ENCODE measurements at places on chromosomes 12 and 14.

DNA sequence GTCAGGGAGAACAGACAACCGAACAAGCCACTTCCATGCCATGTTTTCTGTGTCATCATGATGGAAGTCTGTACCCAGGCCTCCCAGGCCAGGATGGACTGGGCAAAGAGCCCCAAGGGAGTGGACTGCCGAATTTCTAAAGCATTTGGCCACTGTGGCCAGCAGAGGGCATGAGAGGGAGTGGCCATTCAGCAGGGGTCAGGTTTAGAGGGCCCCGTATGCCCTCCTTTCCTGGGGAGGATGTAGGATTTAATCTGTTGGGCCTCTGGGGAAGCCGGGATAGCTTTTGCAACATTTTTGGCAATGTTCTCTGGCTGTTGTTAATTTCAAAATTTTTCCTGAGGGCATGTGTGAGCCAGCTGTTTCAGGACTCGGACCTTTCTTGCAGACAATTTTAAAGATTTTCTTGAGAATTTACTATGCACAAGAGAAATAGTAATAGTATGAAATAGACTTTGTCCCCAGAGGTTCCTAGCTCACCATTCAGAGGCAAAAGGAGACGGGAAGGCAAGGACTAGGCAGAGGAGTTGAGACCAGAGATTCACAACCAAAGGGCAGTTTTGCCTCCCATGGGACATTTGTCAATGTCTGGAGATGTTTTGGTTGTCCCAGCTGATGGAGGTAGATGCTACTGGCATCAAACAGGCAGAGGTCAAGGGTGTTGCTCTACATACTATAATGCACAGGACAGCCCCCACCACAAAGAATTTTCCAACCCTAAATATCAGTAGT lies 18.0 kb downstream of the ACACB start:
- DNase-seq: no peak

- no peak for DNase-seq
Measured at GRCh38 chr14:51507511-51507905, 144.2 kb upstream of the FRMD6 start.

GRCh38 chr12:47710278-47710677 lies 4.4 kb upstream of the RPAP3 start:
- no peak for DNase-seq

GRCh38 chr14:76643887-76644286 lies 117.4 kb upstream of the VASH1 start:
- DNase-seq: no peak

DNA sequence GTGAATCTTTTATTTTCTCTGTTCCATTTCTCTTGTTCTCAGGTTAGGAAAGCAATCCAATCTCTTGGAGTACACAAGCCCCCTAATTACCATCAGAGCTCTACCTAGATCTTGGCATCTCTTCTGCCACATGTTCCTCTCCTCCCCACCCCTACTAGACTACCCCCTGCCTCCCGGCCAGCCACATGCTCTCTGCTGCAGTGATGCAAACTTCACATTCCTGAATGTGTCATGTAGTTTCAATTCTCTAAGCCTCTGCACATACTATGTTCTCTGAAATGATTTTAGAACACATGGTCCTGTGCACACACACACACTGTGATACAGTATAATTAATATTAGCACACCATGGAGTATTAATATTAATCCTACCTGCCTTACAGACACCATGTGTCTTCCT lies 104.6 kb downstream of the EFCAB11 start:
- no peak for DNase-seq

- DNase-seq: no peak
Measured at GRCh38 chr12:109256011-109256410, 53.1 kb downstream of the FOXN4 start.

DNA sequence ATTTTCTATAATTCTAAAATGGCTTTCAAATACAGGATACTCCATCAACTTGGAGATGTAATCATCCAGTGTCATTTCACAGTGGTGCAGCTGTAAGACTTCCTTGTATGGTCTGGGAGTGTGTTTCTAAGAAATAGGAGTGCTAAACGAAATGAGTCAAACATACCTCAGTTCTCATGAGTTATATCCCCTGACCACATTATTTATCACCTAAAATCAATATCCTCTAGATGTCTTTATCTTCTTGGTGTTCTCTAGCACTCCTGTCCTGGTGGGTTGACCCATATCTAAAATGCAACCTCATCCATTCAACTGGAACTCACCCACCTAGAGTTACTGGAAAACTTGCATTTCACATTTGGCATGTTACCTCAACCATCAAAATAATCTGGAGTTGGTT lies 33.2 kb downstream of the TMEM30B start:
- DNase-seq: no peak

DNA sequence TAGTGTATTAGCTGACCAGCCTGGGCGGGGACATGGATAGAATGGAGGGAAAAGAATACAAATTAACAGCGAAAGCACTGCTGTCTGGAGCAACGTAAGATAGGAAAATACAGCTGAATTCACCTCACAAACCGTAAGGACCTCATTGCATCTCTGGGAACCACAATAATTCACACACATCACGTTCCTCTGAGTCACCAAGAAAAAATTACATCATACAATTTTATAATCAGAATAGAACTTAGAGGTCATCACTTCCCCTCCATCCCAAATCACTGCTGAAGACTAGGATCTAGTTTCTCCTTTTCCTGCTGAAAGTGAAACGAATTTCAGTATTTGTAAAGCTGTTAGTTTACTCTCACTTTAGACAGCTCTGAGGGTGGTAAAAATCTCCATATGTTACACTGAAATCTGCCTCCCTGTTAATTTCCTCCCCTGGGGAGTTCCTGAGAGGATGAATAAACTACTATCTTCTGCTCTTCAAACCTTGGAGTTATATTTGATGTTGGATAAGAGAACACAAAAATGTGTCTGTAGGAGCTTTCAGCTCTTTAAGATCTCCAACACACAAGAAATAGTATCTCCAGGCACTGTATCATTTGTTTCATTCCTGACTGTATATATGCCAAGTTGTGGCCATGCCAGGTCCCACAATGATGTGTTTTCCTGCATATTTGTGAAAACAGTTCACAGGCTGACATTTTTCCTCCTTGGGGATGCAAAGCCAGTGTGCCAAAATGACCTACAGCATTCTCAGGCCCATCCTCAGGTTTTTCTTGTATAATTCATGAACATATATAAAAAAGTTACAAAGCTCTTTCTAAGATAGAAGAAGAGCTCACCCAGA lies 63.8 kb upstream of the SSTR1 start:
- DNase-seq: peak; percentile 18

DNA sequence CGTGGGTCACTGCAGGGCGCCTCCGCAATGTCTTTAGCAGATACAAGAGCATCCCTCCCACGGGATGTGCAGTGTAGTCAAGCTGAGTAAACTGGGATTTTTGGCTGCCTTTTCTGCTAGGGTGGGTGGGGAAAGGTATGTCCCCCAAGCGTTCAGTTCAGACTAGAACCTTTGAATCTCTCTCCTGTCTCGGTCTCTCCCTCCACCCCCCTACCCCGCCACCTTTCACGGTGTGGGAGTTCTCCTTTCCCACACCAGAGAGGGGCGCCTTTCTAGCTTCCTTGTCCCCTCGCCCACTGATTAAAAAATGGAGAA lies 525 bp upstream of the FAR2 start:
- DNase-seq: no peak

DNA sequence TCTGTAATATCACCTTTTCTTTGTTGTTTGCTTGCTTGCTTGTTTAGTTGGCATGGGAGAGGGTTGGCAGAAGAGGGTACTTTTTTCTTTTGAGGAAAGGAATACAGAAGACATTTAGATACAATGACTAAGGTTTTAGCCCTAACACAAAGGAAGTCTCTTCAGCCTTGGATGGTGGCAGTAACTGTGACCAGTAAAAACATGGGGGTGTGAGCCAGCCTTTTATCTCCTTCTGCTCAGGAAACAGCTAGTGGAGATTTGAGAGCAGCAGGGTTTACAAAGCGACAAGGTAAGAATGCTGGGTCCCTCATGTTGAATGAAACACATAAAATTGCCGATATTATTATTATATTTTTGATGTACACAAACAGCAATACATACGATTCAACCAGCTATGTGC lies 40.4 kb downstream of the SLC8A3 start:
- DNase-seq: no peak

GRCh38 chr14:102417001-102417431 lies 54.3 kb downstream of the TECPR2 start:
- no peak for DNase-seq
